ENCODE measurements at places on chromosomes 7 and 10.

DNA sequence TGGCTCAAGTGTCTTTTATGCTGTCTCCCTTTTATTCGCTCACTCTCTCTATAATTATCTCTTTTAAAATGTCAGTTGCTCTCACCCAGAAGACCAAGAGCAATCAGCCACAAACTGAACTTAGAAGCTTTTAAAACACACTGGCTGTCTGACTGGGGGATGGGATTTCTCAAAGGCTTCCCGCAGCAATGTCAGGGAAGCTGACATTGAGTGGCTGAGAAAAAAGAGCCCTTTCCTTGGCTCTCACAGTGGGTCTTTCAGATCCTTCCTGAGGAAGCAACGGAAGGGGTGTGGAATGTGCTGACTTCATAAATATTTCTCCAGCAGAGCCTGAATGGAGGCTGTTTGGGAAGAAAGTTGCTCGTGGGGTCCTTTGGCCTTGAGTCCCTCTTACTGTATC lies 445.7 kb upstream of the C7orf33 start:
- DNase-seq = no peak

GRCh38 chr7:31695859-31696614 lies 9.0 kb downstream of the PPP1R17 start:
- DNase-seq = no peak

DNA sequence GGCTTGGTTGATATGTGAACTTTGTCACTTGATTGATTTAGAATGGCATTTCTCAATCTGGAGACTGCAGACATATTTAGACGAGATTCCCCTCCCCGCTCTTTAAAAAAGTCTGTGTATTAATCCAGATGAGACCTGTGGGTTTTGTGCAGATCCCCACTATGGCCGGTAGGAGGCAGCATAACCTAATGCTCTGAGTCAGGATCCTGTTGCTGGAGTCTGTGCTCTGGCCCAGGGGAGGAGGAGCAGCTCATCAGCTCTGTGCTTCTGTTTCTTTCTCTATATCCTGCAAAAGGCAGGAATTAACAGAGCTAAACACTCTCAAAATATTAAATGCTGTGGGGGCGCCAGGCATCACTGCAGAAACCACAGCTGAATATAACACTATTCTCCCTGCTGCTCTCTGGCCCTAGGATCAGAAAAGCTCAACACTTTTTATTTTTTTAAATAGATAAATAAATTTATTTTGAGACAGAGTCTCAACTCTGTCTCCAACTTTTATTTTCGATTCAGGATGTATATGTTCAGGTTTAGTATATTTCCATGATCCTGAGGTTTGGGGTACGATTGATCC lies 23.9 kb upstream of the SEPHS1 start:
- DNase-seq = peak; percentile 79

- no peak for DNase-seq
Observed at GRCh38 chr7:129401967-129402860, 32.0 kb upstream of the STRIP2 start.

DNA sequence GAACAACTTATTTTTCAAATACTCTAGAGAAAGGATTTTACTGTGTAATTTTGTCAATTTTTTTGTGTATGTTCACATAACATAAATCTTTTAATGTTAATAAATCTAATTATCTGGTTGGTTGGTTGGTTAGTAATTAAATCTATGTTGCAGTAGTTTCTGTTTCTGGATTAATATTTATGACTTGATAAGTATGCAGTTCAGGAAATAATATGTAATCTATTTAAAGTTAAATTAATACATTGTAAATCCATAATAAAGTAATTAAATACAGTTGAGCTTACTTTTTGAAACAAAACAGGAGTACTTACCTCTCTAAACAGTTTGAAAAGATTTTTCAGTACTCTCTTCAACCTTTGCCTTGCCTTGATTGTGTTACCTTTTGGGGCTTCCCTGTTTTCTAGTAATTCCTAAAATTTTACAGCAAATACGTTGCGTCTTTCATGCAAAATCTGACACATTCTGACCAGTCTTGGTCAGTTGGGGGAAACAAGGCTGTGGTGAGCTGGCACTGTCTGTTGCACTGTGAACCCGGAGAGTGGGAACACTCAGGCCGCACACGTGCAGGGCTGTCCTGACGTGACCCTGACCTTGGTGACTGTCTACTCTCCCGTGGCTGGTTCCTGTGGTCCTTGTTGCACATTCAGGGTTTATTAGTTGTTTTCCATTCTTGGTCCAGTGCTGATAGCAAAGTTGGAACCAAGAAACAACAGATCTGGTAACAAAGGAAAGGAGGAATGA lies 45.6 kb upstream of the FGL2 start:
- DNase-seq = no peak

GRCh38 chr10:130416334-130417150 lies 280.4 kb downstream of the GLRX3 start:
- no peak for DNase-seq

DNA sequence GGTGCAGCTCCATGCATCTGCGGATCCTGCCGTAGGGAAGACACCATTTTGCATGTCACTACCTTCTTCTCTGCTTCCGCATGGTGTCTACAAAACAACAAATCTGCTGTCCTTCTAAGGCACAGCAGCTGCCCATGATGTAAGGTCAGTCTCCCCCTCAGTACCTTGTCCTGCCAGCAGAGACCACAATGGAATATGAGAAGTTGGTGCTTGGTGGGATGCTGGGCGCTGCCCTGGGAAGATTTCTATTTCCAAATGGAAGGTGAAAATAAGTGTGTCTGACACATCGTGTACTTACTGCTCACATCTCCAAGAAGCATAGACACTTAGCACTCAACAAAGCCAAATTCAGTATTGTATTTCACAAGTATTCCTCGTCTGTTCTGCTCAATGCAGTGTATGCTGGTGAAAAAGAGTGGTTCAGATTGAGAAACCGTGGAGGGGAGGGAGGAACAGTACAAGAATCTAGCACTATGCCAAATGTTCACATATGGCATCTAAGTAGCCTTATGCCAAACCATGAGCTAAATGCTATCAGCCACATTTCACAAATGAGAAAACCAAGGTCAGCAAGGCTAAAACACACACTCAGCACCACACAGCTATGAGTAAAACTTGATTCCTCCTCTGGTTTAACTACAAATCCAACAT lies 95.0 kb downstream of the GRB10 start:
- no peak for DNase-seq

DNA sequence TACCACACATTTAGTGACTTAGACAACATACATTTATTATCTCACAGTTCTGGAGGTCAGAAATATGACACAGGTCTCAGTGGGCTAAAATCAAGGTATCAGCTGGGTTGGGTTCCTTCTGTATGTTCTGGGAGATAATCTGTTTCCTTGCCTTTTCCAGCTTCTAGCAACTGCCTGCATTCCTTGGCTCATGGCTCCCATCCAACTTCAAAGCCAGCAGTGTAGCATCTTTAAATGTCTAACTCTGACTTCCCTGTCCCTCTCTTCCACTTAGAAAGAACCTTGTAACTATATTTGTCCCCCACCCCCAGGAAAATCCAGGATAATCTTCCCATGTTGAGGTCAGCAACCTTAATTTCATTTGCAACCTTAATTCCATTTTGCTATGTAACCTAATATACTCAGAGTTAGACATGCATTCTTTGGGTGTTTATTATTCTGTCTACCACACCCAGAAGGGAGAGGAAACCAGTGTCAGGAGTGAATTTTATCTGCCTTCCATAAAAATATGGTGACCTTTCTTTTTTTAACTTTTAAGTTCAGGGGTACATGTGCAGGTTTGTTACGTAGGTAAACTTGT lies 57.3 kb upstream of the SMIM30 start:
- DNase-seq = no peak

GRCh38 chr7:135980665-135981180 lies 3.6 kb upstream of the MTPN start:
- peak; percentile 20 for DNase-seq

DNA sequence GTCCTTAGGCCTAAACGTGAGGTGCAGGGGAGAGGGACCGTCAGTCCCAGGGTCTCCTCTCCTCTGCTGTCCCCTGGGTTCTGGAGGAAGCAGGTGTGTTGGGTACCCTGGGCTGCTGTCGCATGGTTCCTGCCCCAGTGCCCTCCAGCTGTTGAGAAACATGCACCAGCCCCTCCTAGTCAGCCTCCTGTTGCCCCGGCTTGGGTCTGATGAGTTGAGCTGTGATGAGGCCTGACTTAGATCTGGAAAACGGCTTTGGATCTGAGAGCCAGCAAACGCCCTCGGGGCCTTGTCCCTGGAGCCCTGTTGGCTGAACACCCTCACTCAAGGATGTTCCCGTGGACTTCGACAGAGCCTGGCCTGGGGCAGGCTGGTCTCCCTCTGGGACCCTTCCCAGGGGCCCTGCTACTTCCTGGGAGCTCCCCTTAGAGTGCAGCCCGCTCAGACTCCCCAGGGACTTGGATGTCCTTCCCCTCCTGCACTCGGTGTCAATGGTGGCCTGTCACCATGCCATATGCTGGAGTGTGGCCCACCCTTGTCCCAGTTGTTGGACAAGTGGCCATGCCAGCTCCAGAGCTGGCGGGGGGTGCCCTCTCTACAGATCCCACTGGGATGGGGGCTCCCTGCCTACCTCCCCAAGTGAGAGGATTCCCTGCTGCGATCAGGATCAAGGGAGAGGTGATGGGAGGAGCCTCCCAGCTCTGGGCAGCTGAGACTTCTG lies 12.3 kb downstream of the ZNF316 start:
- DNase-seq = no peak

DNA sequence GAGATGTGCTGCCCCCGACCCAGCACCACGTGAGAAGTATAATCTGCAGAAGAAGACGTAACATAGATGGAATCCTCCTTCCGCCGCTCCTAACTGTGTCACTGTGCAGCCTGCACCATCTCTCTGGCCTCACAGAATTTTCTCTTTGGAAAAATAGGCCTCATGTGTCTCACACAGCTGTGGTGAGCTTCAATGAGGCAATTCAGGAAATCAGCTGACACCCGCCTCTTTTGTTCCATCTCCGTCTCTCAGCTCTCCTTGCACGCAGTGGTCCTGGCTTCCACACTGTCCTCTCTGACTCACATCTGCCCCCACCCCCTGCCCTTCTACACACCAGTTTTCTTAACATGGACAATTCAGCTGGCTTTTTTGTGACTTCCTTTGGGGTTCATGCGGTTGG lies 7.2 kb downstream of the C10orf90 start:
- DNase-seq = no peak

- DNase-seq = no peak
Observed at GRCh38 chr10:52438119-52438518, 124.0 kb downstream of the DKK1 start.

DNA sequence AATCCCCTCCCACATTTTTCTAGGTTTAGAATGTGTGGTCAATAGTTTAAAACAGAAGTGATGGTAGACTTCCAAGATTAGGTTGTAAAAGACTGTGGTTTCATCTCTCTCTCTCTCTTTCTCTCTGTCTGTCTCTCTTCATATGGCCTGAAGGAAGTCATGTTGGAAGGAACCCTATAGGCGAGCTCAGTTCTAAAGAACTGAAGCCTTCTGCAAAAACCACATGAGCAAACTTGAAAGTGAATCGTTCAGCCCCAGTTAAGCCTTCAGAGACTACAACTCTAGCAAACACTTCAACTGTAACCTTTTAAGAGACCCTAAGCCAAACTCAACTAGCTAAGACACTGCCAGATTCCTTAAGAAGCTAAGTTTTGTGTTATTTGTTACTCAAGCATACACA lies 707.5 kb upstream of the LRRTM3 start:
- no peak for DNase-seq

- DNase-seq = no peak
Observed at GRCh38 chr10:114180937-114181336, 1.8 kb downstream of the TDRD1 start.

DNA sequence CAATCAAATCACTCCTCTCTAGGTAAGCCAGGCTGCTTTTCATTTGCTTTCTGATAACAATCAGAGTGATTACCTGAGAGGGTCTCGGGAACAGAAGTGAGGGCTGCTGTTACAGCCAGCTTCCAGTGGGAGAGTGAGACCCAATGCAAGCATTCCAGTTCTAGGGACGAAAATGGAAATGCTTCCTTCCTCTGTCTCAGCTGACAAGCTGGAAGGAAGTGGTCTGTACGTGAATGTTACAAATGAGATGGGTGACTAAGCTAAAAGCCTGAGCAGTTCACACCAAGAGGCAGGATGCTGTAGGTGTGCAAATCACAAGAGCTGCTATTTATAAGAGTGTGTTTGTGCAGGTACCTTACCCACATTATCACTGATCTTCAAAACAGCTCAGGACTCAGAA lies 772.4 kb downstream of the GRID1 start:
- DNase-seq = no peak

DNA sequence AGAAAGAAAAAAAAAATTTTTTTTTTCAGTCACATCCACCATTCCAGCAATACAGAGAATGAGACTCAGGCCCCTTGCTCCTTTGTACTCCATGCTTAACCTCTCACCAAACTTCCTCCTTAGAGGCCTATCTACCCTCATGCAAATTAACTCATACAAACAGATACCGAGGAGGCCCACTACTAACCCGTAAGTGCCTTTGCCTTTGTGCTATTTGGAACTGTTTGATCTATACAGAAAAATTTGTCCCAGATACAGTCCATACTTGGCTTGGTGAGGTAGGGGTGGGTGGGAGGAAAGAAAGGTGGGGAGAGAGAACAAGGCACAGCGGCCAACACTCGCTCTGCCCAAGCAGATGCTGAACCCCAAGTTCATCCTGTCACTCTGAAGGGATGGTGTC lies 87.8 kb upstream of the DUSP5 start:
- DNase-seq = no peak

DNA sequence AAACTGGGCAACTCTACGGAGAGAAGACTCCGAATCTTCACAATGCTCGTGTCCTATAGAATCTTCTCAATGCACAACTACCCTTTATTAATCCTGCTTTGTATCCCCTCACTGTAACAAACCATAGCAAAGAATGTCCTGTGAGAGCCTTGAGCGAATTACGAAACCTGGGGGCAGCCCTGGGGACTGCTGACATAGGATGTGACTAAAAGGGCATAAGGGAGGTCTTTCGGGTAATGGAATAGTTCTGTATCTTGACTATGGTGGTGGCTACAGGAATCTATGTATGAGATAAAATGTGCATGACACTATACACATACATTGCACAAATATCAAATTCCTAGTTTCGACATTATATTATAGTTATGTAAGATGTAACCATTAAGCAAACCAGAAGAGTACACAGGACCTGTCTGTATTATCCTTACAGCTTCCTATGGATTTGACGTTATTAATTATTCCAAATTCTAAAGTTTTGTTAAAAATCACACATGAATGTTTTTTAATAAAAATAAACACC lies 162.5 kb upstream of the KCTD7 start:
- no peak for DNase-seq

DNA sequence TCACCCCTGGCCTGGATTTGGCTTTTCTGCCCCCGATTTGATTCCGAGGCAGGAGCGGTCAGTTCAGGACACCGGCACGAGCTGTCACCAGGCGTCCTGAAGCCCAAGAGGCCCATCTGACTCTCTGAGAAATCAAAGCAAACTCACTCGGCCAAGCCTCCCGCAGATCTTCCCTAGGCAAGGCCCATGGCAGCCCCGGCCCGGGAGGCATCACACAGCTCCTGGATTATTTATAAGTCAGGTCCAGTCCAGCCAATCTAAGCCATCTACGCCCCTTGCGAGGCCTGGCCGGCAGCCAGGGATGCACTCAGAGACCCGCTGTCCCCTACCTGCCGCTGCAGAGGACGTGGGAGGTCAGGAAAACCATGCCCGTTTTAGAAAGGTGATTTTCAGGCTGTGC lies 87.3 kb upstream of the DIP2C start:
- no peak for DNase-seq

- DNase-seq = no peak
Observed at GRCh38 chr7:21463524-21463923, 35.6 kb downstream of the SP4 start.
